DND-41 (cell line): ENCODE measurements at places on chromosomes 5 and 9.

GRCh38 chr9:7320139-7320538 lies 479.4 kb downstream of the DMAC1 start:
- DNase-seq = no peak
- H3K36me3 ChIP-seq = no peaks in the 10 kb centered on the region
- H3K27ac ChIP-seq = no peak overlapping the region
- no peaks in the 10 kb centered on the region for H3K27me3 ChIP-seq

GRCh38 chr5:142878111-142878510 lies 107.9 kb downstream of the ARHGAP26 start:
- H3K4me1 ChIP-seq = no peaks in the 10 kb centered on the region
- no peak overlapping the region for H3K4me3 ChIP-seq
- H3K27me3 ChIP-seq = no peaks in the 10 kb centered on the region
- H3K36me3 ChIP-seq = peaks cover 24% of the 10 kb centered on the region
- no peak for DNase-seq

GRCh38 chr9:131912069-131912468 lies 167.6 kb downstream of the MED27 start:
- no peak for DNase-seq
- H3K27ac ChIP-seq = no peak overlapping the region
- no peaks in the 10 kb centered on the region for H3K27me3 ChIP-seq

DNA sequence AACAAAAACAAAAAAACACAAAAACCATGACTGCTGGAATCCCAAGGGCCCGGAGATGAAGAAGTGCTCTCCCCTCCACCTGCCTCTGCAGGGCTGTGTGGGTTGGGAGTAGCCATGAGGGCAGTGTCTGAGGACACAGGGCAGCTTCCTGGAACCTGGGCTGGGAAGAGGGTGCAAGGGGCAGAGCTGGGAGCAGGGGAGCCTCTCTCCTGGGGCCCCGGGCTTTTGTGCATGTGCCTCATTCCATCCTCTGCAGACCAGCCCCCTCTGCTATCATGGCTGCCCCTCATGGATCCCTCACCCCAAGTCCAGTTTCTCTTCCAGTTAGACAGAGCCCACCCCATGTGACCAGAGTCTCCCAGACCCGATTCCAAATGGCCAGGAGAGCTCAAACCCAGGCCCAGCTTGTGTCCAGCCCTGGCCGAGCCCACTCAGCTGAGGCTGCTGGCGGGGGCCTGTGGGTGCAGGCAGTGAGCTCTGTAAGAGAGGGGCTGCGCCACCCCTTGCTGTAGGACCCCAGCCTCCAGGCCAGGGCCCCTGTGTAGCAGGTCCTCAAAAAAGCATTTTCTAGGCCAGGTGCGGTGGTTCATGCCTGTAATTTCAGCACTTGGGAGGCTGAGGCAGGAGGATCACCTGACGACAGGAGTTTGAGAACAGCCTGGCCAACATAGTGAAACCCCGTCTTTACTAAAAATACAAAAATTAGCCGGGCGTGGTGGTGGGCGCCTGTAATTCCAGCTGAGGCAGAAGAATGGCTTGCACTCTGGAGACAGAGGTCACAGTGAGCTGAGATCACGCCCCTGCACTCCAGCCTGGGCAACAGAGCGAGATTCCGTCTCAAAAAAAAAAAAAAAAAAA lies 44.5 kb downstream of the PLPP7 start:
- H3K27ac ChIP-seq = no peak overlapping the region
- H3K4me3 ChIP-seq = no peak overlapping the region
- H3K4me1 ChIP-seq = peaks cover 3% of the 10 kb centered on the region; the same call in 1 of the 2 replicates
- no peaks in the 10 kb centered on the region for H3K36me3 ChIP-seq

GRCh38 chr5:14628346-14628745 lies 36.2 kb upstream of the OTULIN start:
- no peaks in the 10 kb centered on the region for H3K4me1 ChIP-seq
- H3K27me3 ChIP-seq = no peaks in the 10 kb centered on the region

DNA sequence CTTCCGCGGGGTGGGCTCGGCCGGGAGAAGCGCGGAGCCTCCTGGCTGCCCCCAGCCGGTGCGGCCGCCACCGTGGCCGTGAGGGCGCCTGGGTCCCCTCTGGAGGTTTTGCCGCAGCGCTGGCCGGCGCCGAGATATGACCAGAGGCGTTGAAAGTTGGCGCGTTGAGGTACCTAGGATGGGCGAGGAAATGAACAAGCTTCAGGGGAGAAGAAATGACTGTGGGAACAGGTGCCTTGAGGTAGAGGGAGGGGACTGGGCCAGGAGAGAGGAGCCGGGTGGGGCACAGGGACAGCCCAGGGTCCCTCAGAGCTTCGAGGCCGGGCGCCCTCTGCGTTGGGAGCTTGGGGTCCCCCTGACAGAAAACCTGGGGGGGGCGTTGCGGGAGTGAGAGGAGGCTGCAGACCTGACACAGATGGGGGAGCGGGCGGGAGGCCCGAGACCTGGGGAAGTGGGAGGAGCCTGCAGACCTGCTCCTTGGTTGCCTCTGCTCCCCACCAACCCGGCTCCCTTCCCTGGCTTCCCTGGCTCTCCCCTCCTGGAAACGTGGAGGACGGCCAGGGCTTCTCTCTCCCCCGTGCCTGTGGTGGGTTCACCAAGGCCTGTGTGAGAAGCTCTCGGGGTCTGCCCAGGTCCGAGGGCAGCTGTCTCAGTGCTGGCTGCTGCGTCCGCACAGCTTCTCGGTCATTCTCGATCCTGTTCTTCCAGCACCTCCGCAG lies 14.2 kb downstream of the RABL6 start:
- H3K27me3 ChIP-seq = no peaks in the 10 kb centered on the region
- H3K4me3 ChIP-seq = no peak overlapping the region
- H3K27ac ChIP-seq = no peak overlapping the region
- no peaks in the 10 kb centered on the region for H3K4me1 ChIP-seq
- no peak for DNase-seq

DNA sequence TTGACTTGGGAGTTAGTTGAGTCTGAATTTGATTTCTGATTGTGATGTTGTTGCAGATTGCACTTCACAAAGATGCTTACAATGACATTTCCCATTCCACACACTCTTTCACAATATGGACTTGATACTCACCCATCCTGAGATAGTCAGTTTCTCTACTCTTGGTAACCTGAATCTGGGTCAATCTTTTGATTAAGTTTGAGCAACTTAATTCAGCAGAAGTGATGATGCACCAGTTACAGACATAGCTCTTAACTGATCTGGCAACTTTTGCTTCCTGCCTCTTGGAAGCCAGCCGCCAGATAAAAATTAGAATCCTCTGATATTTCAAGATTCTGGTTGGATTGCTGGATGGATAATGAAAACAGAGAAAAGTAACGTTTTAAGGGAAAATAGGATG lies 79.7 kb upstream of the OSMR start:
- H3K36me3 ChIP-seq = no peaks in the 10 kb centered on the region
- H3K27ac ChIP-seq = no peak overlapping the region
- H3K4me1 ChIP-seq = no peaks in the 10 kb centered on the region
- no peak overlapping the region for H3K4me3 ChIP-seq
- H3K27me3 ChIP-seq = no peaks in the 10 kb centered on the region

- no peaks in the 10 kb centered on the region for H3K36me3 ChIP-seq
- peak; percentile 21 for DNase-seq
- H3K27me3 ChIP-seq = no peaks in the 10 kb centered on the region
- no peak overlapping the region for H3K4me3 ChIP-seq
Observed at GRCh38 chr9:114958021-114958843, 27.8 kb upstream of the TNFSF8 start.

DNA sequence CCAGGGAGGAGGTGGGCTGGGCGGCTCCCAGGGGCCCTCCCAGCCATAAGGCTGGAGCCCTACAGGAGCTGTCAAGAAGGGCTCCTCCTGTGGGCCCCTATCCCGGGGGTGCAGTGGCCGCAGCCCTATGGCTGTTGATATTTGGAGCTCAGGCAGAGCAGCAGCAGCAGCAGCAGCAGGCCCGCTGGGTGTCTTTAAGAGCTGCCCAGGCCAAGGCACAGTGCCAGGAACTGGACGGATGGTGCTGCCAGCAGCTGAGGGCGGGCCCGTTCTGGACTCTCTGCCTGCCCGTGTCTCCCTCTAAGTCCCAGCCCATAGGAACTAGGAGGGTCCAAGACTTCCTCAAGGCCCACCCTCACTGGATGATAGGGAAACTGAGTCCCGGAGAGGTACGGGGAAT lies 3.6 kb downstream of the AK1 start:
- H3K27me3 ChIP-seq = no peaks in the 10 kb centered on the region
- no peak overlapping the region for H3K4me3 ChIP-seq
- DNase-seq = no peak
- H3K36me3 ChIP-seq = no peaks in the 10 kb centered on the region
